HCT116 (cell line): ENCODE measurements at places on chromosomes 1 and 21. TPM values are rescaled to one million over a fixed set of nuclear protein-coding genes. Genes with fewer than 3 reads are reported as not detected.

- DNase-seq, result no peak
These were observed 56.6 kb downstream of the MAB21L3 start for GRCh38 chr1:116167625-116168276.

DNA sequence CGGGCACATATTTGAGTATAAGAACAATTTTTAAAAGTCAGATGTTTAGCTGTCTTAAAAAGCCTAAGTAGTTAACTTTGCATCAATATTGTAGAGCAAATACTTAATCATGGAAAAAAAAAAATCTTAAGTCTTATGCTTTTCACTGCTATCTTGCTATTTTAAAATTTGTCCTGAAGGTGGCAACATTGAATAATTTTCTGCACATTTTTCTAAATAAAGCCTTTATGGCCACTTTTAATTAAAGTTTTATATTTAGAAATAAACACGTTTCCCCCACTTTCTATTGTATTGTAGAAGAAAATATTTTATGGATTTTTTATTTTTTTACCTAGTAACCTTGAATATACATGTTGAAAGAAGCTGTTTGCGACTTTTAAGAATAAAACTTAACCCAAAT lies 198.8 kb downstream of the AMY1C start:
- DNase-seq, result no peak

DNA sequence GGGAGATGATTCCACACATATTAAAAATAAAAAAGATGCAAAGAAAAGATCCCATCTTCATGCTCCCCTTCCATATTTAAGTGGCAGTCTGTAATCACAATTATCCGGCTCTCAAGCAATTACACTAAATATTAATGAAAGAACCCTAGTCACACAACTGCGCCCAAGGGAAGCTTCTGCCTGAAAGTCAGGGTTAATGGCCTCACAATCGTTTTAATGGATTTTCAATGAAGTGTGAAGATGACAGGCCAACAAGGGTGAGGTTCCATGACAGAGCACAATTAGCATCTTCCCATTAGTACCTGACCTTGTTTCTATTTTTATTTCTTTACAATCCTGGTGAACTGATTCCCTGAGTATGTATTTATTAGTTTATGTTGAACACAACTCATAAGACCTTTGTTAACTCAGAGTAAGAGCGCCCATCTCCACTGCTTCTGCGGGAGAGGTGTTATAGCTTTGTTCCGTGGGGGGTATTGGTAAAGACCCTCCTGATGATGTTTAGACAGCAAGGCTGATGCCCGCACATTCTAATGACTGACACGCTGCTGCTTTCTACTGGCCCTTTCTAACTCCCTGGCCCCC lies 80.9 kb downstream of the IER5 start:
- DNase-seq, result no peak

GRCh38 chr1:205536759-205537361 lies 32.4 kb downstream of the CDK18 start:
- no peak for DNase-seq

DNA sequence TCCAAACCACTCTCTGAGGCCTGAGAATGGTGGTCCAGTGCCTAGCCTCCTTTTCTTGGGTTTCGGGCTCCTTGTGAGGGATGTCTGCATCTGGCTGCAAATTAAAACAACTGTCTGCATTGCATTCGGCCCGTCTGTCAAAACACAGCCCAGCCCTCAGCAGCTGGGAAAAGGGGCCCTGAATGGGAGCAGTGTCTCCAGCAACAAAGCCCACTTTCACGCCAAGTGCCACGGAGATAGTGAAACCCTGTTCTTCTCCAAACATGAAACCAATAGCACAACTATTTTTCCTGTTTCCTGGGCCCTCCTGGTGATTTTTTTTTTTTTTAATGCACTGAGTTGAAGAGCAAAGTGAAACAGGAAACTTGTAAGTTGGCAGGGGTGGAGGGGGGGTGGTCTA lies 138.4 kb downstream of the PLXNA2 start:
- DNase-seq, result no peak

The RHCE gene
- 0.64 TPM for total RNA-seq

The DENND2D gene
- total RNA-seq, result 31.9 TPM
